ENCODE measurements at places on chromosomes 11 and 22. TPM values are rescaled to one million over a fixed set of nuclear protein-coding genes. Genes with fewer than 3 reads are reported as not detected.

The SSTR3 gene
- polyA plus RNA-seq, result not detected

The SVIP gene
- 4.6 TPM for polyA plus RNA-seq

The GAS2 gene
- polyA plus RNA-seq, result 0.44 TPM

The OR8K1 gene
- not detected for polyA plus RNA-seq

DNA sequence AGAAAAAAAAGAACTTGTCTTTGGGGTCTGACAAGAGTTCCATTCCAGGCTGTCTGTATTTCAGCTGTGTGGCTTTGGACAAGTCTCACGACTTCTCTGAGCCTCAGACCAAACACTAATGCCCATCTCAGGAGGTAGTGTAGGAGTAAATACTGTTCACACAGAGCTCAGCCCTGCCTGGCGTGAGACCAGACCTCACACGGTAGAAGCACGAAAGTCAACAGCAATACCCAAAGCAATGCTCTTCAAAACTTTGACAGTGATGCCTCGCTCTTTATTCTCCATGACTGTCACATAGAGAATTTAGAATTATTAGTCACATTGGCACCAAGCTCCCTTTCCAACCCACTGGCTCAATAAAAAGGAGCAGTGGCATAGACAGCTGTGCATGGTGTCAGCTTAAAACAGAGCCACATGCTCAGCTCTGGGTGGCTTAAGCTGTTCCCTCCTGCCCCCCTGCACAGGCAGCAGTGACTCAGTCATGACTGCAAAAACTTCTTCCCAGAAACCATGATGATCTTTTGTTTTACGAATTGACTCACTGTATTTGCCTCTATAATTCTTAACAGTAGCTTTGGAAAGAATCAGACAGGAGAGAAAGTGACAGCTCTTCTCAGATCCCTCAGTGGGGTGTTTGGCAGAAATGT lies 74.0 kb upstream of the PHF21B start:
- DNase-seq, result no peak

- DNase-seq, result no peak
These were observed 1.1 kb upstream of the EXT2 start for GRCh38 chr11:44094260-44094868.

DNA sequence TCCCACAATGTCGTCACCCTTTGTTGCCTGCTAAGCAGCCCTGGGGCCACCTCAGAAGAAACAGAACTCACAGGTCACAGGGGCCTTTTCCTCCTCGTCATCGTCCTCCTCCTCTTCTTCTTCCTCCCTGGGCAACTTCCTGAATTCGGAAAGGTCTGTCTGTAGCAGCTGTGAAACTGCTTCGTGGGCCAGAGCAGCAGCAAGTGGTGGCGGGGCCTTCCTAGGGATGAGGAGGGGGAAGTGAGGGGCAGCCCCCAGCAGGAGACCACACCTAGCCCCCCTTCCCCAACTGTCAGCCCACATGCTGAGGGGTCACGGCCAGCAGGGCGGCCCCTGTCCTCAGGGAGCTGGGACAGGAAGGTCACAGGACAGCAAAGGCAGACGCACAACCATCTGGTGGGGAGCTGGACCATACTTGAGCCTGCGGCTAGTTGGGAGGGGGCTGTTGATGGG lies 13.2 kb downstream of the PPM1F start:
- DNase-seq, result no peak

- no peak for DNase-seq
These were observed 149.6 kb upstream of the SYT13 start for GRCh38 chr11:45435706-45436105.

DNA sequence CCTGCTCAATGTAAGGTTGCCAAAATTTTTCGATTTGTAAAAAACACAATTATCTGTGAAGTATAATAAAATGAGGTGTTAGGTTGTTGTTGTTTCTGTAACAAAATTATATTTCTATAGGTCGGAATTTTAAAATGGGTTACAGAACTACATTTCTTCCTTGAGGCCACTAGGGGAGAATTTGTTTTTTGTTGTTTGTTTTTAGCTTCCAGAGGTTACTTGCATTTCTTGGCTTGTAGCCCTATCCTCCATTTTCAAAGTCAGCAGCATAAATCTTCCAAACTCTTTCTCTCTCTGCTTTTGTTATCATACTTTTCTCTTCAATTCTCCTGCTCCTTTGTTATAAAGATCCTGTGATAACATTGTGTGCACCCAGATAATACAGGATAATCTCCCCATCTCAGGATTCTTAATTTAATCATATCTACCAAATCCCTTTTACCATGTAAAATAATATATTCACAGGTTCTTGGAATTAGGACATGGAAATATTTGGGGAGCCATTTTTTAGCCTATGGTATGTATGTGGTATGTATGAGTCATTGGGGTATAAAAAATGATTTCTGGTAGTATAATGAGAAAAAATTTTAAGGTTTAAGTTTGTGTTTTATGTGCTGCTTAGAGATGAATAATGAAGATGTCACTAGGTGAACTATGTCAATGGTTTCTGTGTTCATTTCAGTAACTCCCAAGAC lies 9.4 kb upstream of the PATL1 start:
- DNase-seq, result no peak

GRCh38 chr22:25645266-25645665 lies 80.8 kb downstream of the GRK3 start:
- DNase-seq, result no peak

- no peak for DNase-seq
These were observed 45.1 kb upstream of the PAX6 start for GRCh38 chr11:31856248-31856647.

- DNase-seq, result no peak
These were observed 12.5 kb downstream of the PRR5L start for GRCh38 chr11:36308577-36308976.

DNA sequence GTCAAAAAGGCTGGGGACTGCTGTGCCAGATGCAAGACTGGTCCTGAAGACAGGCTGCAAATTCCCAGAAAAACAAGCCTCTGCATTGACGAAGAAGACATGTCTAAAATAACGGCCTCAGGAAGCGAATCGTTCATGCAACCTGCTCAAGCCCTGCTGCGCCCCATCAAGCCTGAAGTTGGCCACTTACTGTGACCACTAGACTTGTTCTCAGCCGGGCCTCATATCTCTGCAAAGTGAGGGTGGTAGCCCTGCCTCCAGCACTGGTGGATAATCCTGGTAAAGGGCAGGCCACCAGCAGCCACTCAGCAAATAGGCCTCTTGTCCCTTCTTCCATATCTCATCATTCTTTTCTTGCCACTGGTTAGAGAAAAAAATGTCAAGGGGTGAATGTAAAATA lies 11.8 kb downstream of the LTO1 start:
- DNase-seq, result no peak

DNA sequence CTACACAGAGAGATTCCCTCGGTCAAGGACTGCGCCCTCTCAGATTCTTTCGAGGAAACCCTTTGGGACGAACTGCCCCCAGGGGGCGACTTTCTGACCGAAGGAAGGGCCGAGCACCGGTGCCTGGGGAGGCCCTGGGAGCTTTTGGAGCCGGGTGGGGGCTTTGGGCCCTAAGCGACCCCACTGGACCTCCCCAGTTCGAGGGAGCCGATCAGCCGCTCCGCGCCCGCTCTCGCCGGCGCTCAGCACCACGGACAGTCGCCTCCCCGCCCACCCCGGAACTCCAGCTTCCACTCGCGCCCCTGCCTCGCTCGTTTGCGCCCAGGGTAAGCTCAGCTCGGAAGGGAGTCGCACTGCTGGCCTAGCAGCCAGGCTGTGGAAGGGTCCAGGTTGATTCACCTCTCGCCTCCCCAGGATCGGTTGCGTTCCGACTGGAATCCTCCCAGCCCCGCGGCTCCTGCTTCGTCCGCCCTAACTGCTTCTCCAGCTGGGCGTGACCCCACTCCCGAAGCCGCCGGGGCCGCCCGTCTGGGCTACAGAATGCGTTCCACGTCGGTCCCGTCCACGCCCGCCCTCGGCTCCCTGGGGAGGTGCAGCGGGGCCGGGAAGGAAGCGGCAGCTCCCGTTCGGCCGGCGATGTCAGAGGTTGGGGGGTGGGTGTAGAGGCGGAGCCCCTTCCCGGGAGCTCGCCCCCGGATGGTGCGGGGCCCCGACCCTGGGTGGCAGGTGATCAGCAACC lies 428 bp downstream of the SCN3B start:
- DNase-seq, result no peak

Measured in BJ (cell line).